Right renal cortex interstitium (tissue), 3 donors: ENCODE measurements at places on chromosomes 7 and 10. TPM values are rescaled to one million over a fixed set of nuclear protein-coding genes. Genes with fewer than 3 reads are reported as not detected.

Gene VWA2
- 1.6 TPM for polyA plus RNA-seq

Gene DLD
- 131 TPM for polyA plus RNA-seq

Gene COL13A1
- polyA plus RNA-seq: 19.5 TPM

DNA sequence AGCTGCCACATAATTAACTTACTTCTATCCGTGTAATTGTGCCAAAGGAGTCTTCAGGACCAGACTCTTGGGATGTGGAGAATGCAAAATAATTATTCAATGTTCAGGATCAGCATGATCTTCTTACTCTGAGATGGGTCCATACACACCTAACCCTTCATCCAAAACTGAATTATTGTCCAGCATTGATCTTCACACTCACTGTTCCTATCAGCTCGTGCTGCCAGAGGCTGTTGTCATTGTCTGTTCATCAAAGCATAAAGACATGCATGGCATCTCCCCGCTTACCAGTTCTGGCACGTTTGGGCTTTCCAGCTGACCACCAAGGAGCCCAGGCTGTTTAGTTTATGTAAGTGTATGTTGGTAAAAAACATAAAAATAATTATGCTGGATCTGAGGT, 1090.7 kb downstream of the DNAJB9 start:
- DNase-seq: no peak

- DNase-seq: no peak
These were observed 6.3 kb downstream of the IFT22 start for GRCh38 chr7:101315336-101315735.

- DNase-seq: no peak
These were observed 48.6 kb downstream of the NCAPG2 start for GRCh38 chr7:158655931-158656441.

DNA sequence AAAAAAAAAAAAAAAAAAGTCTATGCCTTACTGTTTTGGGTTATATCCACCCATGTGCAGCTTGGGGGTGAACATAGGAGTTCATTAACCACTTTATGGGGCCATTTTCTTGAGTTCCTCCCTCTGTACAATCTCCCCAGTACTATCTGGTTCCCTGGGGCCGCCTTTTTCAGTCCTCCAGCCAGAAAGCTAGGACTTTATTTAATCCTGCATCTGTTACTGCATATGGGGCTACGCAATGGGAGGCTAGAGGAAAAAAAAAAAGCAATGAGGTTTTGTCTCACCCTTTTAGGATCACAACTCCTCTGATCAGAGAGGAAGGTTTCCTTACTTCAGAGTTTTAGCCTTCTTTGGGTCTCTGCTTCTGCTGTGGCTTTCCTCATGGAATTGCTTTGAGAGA, 51.0 kb downstream of the BTRC start:
- no peak for DNase-seq

DNA sequence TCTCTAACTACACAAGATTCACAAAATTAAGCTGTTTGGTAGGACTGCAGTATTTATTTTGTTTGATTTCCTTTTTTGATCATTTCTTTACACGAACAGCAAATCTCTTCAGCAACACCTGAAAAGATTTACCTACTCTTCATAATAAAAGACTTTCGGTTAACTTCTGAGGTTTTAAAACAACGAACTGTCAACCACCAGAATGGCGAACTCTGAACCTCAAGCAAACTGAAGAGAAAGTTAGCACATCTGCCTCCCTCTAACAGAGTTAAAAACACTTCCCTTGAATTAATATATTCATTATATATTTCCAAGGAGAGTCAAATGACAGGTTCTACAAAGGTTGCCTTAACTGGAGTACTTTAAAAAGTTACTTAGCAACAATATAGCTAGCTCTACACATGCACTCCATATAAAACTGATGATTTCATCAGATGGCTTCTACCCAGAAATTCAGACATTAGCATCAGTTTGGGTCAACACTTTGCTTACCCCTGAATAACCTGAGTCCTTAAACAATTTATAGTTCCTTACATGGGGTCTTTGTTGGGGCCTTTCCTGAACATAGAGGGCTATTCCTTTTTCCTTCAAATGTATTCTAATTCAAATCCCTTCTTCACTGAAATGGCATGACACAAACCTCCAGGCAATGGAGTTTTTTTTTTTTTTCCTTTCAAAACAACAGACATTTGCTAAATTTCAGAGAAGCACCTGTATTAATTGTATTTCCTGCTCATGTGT, 118.3 kb downstream of the SEM1 start:
- DNase-seq: no peak

GRCh38 chr10:24911029-24911428, 41.4 kb downstream of the PRTFDC1 start:
- DNase-seq: no peak

GRCh38 chr10:112838784-112839481, 111.1 kb upstream of the TCF7L2 start:
- DNase-seq: no peak

- DNase-seq: no peak
These were observed 570.1 kb upstream of the MGMT start for GRCh38 chr10:128896963-128897362.
